Stimulated activated CD4-positive, alpha-beta T cell treated with anti-CD3 and anti-CD28 coated beads, Interleukin-2, amount 100 ng/mL, for 24 hours (primary cell): ENCODE measurements at places on chromosomes 11 and 22.

DNA sequence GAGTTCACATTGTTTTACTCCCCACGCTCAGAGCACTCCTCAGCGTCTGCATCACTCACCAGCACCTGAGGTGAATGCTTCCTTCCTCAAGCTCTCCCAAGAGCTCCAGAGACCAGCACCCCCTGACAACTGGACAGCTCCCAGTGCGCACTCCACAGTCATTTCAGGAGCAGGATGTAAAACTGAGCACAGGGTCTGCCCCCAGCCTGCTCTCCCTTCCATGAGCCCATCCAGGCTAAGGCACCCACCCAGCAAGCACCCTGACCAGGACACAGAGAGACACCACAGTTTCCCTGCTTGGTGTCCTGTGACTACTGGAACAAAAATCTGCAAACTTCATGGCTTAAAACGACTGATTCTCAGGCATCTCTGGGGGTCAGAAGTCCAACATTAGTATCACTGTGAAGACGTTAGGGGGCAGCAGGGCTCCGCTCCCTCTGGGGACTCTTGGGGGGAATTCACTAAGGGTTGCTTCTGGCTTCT is 3.3 kb downstream of the SCGB1D2 start:
- peak; percentile 17 for DNase-seq

GRCh38 chr11:76732643-76733042 is 50.5 kb upstream of the TSKU start:
- no peak for DNase-seq

DNA sequence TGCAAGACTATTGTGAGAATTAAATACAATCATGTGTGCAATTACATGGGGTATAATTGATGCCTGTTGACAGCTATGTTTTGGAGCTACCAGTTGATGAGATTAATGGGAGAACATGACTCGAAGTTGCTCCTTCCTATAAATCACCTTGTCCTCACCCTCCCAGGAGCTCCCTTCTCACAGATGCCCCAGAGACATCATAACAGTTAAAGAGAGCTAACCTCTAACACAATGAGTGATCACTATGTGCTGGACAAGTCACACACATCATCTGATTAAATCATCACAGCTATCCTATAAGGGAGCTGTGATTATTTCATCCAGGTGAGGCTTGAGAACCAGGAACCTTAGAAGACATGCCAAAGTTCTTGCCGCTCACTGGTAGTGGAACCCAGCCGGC is 394.2 kb downstream of the NTM start:
- no peak for DNase-seq

GRCh38 chr11:74318241-74318932 is 6.9 kb upstream of the P4HA3 start:
- DNase-seq: no peak

- no peak for DNase-seq
Measured at GRCh38 chr22:43305806-43306205, 37.4 kb downstream of the SCUBE1 start.

- no peak for DNase-seq
Measured at GRCh38 chr22:47327241-47327640, 564.8 kb downstream of the TBC1D22A start.

GRCh38 chr22:31806751-31807150 is 52.9 kb downstream of the DEPDC5 start:
- no peak for DNase-seq

- DNase-seq: no peak
Measured at GRCh38 chr22:30291058-30291892, 2.0 kb upstream of the CASTOR1 start.

DNA sequence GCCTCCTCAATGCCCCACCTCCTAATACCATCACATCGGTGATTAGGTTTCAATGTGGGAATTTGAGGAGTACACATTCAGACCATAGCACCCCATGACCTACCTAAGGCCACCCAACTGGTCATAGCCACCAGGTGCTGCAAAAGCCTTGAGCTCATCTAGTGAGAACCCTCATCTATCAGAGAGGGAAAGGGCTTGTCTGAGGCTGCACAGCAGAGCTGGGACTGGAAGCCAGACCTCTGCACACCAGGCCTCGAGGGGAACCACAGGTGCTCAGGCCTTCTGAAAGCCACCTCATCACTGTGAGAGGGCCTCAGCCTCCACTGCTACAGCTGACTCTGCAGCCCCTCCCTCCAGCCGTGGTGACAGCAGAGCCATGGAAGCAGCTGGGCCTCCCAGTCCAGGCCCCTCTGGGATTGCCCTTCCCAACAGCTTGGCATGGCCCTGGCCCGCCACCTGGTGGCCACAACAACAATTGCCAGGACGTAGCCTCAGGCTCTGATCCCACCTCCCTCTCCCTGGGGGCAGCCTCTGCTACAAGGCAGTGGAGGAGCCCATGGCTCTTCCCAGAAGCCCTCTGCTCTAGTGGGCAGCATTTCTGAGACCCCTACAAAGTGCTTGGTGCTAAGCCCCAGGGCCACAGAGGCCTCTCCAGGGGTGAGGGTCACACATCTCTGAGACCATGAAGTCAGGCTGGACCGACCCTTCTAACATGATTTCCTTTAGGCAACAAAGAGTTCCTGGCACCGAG is 41.0 kb upstream of the PRDM11 start:
- DNase-seq: peak; percentile 68

- no peak for DNase-seq
Measured at GRCh38 chr22:19018256-19018655, 82.2 kb upstream of the PRODH start.

DNA sequence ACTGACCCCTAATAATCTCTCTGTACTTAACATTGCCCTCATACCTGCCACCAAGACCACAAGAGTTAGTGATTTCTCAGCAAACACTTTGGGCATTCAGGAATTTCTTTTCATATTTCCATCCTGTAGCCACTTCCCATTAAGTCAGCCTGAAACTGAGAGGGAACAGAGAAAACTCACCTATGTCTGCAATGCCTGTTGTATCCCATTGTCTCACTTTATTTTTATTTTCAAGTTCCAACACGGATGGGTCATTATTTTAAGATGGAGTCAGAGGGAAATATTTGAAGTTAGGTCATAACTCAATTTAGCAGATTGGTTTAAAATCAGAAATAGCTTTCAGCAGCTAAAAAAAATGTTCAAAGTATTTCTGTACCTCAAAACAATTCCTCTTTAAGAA is 937.8 kb upstream of the CHORDC1 start:
- DNase-seq: no peak

DNA sequence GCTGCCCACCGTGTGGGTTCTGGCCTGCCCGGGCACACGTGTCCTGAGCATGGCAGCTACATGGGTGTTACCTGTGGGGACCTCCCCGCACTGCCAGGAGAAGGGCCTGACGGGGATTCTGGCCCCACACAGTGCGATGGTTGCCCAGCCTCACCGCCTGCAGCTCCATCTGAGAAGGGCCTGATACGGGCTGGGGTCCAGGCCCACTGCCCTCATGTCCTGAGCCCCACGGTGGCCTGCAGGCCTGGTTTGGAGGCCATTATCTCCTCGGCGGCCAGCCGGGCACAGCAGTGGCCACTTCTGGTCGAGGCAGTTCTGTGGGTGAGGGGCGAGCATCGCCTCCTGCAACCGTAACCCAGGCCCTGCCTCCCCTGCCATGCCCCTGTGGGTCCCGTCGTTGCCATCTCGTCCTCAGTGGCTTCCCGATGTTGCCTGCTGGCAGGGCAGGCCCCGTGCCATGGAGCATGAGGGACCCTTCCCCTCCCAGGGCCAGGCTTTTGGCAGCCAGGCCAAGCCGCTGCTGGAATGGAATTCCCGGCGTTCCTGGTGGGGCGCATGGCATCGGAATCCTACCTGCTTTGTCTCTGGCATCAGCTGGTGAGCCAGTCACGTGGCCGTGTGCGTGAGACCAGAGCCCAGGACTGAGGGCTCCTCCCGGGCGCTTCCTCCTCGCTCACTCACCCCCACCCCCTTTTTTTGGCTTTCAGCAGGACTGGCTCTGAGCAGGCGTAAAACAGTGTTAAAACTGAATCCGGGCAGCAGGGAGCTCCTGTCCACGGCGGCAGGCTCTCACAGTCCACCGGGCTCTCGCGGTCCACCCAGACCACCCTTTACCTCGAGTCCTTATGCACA is 71.9 kb upstream of the PPARA start:
- DNase-seq: no peak

GRCh38 chr11:120170741-120171261 is 32.9 kb upstream of the TRIM29 start:
- DNase-seq: no peak

- DNase-seq: peak; percentile 42
Measured at GRCh38 chr22:19109198-19110063, 12.8 kb downstream of the DGCR2 start.

DNA sequence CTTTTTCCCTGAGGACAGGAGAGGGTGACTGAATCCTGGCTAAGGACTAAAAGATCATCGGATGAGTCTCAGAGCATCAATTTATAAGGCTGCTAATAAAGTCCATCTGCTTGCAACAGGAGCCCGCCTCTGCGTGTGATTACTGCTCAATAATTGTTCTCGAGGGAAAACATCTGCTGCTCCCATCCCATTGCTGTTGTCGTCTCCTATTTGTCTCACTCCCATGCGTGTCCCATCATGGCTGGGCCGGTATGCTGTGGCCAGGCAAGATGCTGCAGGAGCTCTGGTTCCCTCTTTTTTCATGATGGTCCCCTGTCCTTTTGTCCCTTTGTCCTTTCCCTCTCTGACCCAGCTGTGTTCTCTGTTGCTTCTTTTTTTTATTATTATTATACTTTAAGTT is 121.2 kb downstream of the SPATA19 start:
- no peak for DNase-seq

DNA sequence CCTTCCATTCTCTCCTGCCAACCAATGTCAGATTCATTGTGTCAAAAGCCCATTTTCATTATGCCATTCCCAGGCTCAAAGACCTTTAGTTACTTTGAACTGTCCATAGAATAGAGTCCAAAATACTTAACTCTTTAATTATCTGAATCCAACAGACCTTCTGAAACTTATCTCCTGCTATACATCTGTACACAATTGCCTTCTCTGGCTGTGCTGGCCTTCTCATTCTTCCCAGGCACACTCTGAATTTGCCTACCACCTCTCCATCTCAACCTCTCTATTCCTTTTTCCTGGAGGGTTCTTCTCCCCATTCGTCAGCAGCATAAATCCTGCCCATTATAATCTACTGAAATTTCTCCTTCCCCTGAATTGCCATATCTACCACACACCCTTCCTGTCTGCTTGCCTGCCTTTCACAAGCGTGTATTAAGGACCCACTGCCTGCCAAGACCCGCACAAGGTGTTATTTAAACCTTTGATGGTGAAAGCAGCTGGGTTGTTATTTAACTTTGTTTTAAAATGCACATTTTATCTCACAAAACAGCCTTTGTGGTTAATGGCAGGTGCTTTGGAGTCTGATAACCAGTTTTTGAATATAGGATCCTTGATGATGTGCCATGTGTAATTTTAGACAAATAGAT is 125.9 kb downstream of the CCDC81 start:
- DNase-seq: no peak

DNA sequence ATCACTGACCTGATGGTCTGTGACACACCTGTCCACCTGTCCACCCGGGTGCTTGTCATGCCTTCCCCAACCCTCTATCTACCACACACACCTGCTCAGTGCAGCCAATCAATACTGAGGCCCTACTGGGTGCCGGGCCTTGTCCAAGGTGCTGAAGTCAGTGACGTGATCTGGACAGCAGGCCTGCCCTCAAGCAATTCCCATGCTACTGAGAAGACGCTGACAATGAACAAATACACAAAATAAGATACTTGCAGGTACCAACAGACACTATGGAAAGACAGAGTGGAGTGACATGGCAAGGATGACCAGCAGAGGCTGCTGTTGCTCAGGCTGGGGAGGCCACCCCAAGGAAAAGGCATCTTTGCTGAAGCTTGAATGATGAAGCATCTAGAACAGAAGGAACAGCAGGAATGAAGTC is 21.2 kb downstream of the PLAAT3 start:
- no peak for DNase-seq

DNA sequence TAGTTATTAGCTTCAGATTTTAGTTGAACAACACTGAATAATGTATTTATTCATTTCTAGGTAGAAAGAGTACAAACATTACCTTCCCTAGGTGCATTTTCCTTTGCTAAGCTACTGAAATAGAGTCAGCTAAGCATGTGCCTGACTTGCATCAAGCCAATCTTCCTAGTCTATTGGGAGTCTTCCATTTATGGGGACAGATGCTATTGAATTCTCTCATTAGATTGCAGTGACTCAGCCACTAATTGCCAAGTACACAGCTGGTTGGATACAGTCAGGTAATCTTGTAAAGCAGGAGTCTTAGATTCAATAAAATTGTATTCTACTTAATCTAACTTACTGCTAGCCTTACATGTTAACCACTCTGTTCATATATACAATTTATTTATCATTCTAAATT is 55.2 kb upstream of the RPS13 start:
- DNase-seq: no peak

DNA sequence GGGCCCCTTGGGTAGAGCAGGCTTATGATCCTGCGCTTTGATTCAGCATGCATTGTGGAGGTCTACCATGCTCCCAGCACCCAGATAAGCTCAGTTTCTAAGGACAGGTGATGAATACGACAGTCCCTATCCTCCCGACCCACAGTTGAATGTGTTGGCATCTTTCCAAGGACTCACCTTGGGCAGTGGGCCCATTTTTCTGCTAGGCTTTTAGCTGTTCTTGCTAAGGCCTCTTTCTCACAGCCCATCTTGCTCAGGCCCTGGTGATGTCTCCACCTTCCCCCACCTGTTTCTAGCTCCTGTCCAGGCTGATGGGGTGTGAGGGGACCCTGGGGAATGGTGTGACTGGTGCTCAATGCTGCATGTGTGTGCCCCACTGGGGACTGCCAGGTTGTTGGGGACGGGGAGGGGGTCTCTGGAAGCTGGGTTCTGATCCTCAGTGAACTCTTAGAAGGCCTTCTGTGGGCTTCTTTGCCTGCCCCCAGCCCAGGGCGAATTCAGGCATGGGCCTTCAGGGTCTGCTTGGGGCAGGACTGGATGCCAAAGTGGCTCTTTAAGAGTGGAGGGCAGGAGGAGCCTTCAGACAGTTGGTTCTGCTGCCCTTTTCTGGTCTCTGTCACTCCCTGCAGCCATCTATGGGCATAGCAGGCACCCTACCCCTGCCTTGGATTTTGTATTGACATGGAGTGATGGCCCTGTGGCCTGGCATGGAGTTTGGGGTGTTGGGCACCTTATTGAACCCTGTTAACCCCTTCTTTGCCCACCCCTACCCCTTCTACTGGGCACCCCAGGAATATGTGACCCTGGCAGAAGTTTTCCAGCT is 33.1 kb downstream of the PHLDB1 start:
- no peak for DNase-seq

GRCh38 chr22:45298934-45299505 is 10.7 kb upstream of the FAM118A start:
- no peak for DNase-seq

- DNase-seq: no peak
Measured at GRCh38 chr11:86595451-86595850, 77.0 kb downstream of the ME3 start.
